Mesendoderm (in vitro differentiated cells): ENCODE measurements at places on chromosomes 7 and 10.

DNA sequence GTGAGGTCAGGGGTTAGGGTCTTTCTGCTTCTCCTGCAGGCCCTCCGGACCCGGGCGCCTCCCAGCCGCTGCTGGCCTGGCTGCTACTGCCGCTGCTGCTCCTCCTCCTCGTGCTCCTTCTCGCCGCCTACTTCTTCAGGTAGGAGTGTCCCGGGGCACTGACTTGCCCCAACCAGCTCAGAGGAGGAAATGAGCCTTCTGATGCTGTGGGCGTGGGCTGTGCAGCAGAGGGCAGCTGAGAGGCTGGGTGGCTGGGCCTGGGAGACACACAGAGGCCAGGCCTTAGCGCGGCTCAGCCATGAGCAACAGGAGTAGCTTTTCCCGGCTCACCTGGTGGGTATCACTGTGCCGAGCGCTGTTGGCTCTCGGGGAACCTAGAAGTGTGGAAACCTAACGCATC, 78.9 kb downstream of the MKI67 start:
- peak; percentile 95 for DNase-seq

GRCh38 chr10:58433066-58433465, 47.9 kb downstream of the TFAM start:
- DNase-seq: no peak

GRCh38 chr7:45625714-45626440, 51.7 kb downstream of the ADCY1 start:
- no peak for DNase-seq

DNA sequence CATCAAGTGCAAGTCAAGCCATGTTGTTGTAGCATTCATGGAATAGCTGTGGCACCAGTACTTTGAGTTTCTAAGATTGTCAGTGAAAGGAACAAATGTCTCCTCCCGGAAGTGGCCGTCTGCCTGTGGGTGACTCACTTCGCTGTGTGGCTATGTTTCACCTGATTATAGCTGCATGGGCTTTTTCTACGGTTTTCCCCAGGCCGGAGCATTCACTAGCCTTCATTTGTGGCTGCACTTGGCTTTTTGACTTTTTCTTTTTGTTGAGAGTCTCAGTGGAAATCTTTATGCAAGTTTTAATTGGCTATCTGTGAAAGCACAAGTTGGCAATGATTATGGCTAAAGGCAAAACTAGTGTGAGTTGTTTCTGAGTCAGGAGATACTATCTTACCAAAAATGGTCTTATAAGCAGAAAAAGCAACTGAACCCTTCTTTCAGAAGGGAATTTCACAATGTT, 35.0 kb downstream of the SRI start:
- DNase-seq: peak; percentile 10

GRCh38 chr7:79749856-79750255, 296.4 kb upstream of the MAGI2 start:
- no peak for DNase-seq

DNA sequence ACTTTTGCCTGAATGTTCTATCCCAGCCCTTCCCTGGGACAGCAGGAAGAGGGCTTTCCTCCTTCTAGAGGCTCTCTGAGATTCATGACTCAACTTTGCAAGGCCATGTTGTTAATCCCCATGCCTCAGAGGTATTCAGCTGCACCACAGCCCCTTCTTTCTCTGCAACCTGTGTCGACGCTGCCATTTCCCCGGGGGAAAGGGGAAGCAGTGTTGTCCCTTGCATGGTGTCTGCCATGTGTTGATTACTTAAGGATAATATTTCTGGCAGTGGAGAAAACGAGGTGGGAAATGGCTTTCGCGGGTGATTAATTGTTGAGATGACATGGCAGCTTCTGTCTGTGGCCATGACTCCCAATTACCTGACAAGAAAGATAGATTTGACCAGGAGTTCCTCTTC, 133.1 kb downstream of the SORCS3 start:
- peak; percentile 22 for DNase-seq

DNA sequence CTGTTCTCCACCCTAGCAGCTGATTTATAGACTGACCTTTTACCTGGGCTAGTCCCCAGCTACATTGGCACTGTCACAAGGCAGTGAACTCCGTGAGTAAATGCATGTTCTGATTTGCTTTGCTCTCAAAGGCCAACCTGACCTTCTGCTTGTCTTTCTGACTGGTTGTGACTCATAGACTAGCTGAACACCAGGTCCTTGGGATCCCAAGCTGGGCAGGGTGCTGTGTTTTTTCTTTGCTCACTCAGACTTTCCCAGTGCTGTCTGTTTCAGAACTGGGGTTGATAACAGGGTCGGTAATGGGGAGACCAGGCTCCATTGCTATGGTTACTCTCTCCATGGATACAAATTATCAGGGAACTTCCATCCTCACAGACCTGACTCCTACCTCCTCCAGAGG, 35.0 kb downstream of the EVX1 start:
- DNase-seq: peak; percentile 37

- peak; percentile 48 for DNase-seq
Observed at GRCh38 chr7:102111061-102112041, 175.3 kb upstream of the SH2B2 start.

GRCh38 chr7:22574754-22575520, 74.9 kb upstream of the STEAP1B start:
- no peak for DNase-seq

- DNase-seq: no peak
Observed at GRCh38 chr10:67550046-67550445, 145.9 kb downstream of the CTNNA3 start.

GRCh38 chr7:136389933-136390332, 412.8 kb upstream of the MTPN start:
- DNase-seq: peak; percentile 36

DNA sequence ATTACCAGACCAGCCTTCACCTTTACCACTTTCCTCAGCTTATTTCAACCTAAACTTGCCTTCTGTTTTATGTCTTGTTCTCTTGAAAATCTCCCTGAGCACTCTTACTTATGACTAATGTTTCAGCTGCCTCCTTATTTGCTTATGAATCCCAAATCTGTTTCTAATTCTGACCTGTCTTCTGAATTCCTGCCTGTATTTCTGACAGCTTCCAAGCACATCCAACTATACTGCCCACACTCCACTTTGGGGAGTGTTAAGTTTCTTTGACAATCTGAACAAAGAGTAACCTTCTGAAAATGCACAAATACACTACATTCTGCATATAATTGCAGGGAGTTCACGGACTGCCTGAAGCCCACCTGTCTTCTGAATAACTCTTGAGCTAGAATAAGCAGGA, 48.7 kb downstream of the ARMC3 start:
- DNase-seq: no peak

DNA sequence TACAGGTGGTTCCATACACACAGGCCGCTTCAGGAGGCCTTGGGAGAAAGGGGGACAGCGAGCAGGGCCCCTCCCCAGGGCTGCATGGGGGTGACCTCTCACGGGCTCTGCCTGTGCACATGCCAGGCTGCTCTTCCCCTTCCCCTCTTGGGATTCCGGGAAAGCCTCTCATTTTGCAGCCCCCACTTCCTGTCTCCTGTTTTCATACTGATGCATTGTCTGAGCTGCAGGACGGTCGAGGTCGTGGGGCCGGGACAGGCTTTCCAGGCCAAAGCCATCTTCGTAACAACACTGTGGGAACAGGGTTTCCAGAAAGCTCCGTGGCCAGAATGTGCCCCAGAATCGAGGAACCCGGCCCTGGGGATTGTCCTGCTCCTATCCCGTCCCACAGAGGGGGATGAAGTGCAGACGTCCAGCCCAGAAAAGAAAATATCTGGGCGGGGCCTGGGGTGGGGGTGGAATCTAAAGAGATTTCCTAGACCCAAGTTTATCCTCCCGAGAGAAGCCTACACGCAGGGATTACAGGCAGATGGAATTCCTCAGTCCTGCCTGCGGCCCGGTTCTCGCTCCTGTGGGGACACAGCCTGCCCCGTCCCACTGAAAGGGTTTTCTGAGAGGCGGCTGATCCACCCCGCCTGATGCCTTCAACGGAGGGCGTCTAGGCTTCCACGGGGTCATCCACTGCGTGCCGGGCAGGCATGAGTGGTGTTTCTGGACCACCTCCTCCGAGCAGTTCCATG, 29.5 kb upstream of the DNAAF5 start:
- no peak for DNase-seq

- no peak for DNase-seq
Observed at GRCh38 chr10:13651969-13652720, 65.4 kb downstream of the PRPF18 start.

- no peak for DNase-seq
Observed at GRCh38 chr10:11720260-11720741, 21.9 kb upstream of the ECHDC3 start.

DNA sequence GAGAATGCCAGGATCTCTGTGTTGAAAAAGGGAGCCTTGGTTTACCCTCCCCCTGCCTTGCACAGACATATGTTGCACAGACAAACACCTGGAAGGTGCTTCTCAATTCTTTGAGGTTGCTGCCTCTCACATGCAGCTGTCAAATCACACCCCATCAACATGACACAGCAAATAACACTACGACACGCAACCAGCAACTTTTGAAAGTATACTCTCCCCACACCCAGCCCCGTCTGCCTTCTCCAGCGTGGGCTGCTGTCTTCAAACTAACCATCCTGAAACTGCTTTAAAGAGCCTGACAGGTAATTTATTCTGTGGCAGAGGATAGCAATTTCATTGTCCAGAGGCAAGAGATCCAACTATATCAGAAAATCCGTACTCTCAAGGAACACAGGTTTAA, 136.1 kb downstream of the PLXNA4 start:
- no peak for DNase-seq

GRCh38 chr7:156907656-156908055, 14.7 kb upstream of the LMBR1 start:
- DNase-seq: no peak

- DNase-seq: no peak
Observed at GRCh38 chr10:110431659-110432058, 66.0 kb upstream of the DUSP5 start.

GRCh38 chr10:99524050-99524666, 8.6 kb upstream of the NKX2-3 start:
- peak; percentile 85 for DNase-seq

GRCh38 chr10:120749856-120750566, 101.2 kb upstream of the WDR11 start:
- DNase-seq: no peak

DNA sequence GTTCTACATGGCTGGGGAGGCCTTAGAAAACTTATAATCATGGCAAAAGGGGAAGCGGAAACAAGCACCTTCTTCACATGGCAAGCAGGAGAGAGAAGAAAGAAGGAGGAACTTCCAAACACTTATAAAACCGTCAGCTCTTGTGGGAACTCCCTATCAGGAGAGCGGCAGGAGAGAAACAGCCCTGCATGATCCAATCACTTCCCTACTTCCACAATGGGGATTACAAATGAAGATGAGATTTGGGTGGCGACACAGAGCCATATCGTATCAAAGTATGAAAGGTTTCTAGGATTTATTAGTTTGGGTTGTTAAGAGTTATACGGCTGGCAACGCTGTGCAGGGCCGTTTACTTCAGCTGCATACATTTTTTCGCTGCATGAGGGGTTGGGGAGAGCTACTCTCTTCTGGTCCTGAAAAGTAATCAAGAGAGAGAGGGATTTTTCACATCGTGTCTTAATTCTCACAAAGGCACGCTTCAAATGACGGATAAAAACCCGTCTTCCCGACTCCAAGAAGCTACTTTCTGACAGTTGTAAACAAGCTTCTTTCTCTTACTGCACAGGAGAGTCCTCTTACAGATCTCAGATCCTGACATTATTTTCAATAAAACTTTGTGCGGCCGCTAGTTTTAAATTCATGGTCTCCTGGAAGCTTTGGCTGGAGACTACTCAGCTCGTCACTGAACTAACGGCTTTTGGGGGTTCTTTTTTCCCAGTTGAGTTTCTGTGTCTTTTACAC, 751 bp upstream of the GTPBP10 start:
- peak; percentile 50 for DNase-seq

GRCh38 chr7:31695859-31696614, 9.0 kb downstream of the PPP1R17 start:
- DNase-seq: no peak
